Activated naive CD4-positive, alpha-beta T cell treated with anti-CD3 and anti-CD28 coated beads for 36 hours (primary cell): ENCODE measurements at places on chromosomes 1 and 21. TPM values are rescaled to one million over a fixed set of nuclear protein-coding genes. Genes with fewer than 3 reads are reported as not detected.

Gene CCDC27
- total RNA-seq = not detected

Gene CYP4A22
- not detected for total RNA-seq

Gene FBLIM1
- not detected for total RNA-seq

Gene KRTAP21-2
- total RNA-seq = not detected

Gene NPR1
- total RNA-seq = 0.10 TPM

Gene IQGAP3
- 10.6 TPM for total RNA-seq

Gene S100A4
- 36.5 TPM for total RNA-seq

Gene TAS1R1
- not detected for total RNA-seq

Gene NEK2
- 62.3 TPM for total RNA-seq

Gene MTARC1
- total RNA-seq = not detected

Gene NFASC
- 0.20 TPM for total RNA-seq

Gene ASTN1
- total RNA-seq = not detected

Gene HIPK1
- total RNA-seq = 47.7 TPM

Gene ALPL
- not detected for total RNA-seq

Gene MIXL1
- not detected for total RNA-seq

Gene ADORA1
- total RNA-seq = not detected

Gene RPL5
- total RNA-seq = 1,819 TPM

Gene SHE
- total RNA-seq = not detected

Gene RTCA
- total RNA-seq = 36.7 TPM

Gene ANKRD45
- total RNA-seq = not detected

Gene TMEM35B
- total RNA-seq = 18.2 TPM

Gene RBM11
- total RNA-seq = 5.9 TPM

Gene LAPTM5
- 208 TPM for total RNA-seq

Gene DYNLT5
- not detected for total RNA-seq

Gene FBXO28
- 9.6 TPM for total RNA-seq

Gene RGSL1
- total RNA-seq = not detected

Gene DCST2
- total RNA-seq = 1.1 TPM

Gene GPR161
- 0.12 TPM for total RNA-seq

Gene FCGR3A
- 0.19 TPM for total RNA-seq

Gene OLIG2
- total RNA-seq = not detected

Gene OR6K2
- not detected for total RNA-seq

Gene NOS1AP
- total RNA-seq = 0.42 TPM

Gene JAM2
- 0.27 TPM for total RNA-seq

Gene OLFML2B
- 2.3 TPM for total RNA-seq

Gene LRRC41
- 29.8 TPM for total RNA-seq

Gene OR2L2
- not detected for total RNA-seq

Gene HAO2
- not detected for total RNA-seq

Gene DCST1
- not detected for total RNA-seq

Gene F13B
- not detected for total RNA-seq

Gene PLA2G5
- total RNA-seq = not detected

Gene NID1
- 0.10 TPM for total RNA-seq

Gene RGS16
- 35.3 TPM for total RNA-seq

Gene DSCAM
- total RNA-seq = not detected

Gene TAL1
- total RNA-seq = not detected

Gene B3GALT2
- total RNA-seq = not detected

Gene RNU1-3
- 1,341 TPM for total RNA-seq

Gene SPEN
- total RNA-seq = 33.7 TPM

Gene SPTA1
- not detected for total RNA-seq

Gene DDAH1
- not detected for total RNA-seq

Gene S100A1
- total RNA-seq = not detected

Gene ADCY10
- total RNA-seq = 0.24 TPM

Gene AGT
- total RNA-seq = not detected

Gene SLC16A4
- 0.14 TPM for total RNA-seq

Gene RNF207
- 3.2 TPM for total RNA-seq

Gene NDUFS5
- 226 TPM for total RNA-seq

Gene LAD1
- total RNA-seq = not detected

Gene PRCC
- total RNA-seq = 55.8 TPM
